ENCODE measurements at places on chromosomes 6 and 20. TPM values are rescaled to one million over a fixed set of nuclear protein-coding genes. Genes with fewer than 3 reads are reported as not detected.

NKX2-2 gene
- total RNA-seq: not detected

PANK2 gene
- 47.8 TPM for total RNA-seq

GRCh38 chr20:33154252-33154651 is 13.7 kb upstream of the BPIFA2 start:
- no peak for DNase-seq
- no peak overlapping the region for H3K4me3 ChIP-seq
- no peaks in the 10 kb centered on the region for H3K4me1 ChIP-seq
- no peak overlapping the region for H3K27ac ChIP-seq
- peaks cover 3% of the 10 kb centered on the region for H3K27me3 ChIP-seq
- H3K36me3 ChIP-seq: no peaks in the 10 kb centered on the region

DNA sequence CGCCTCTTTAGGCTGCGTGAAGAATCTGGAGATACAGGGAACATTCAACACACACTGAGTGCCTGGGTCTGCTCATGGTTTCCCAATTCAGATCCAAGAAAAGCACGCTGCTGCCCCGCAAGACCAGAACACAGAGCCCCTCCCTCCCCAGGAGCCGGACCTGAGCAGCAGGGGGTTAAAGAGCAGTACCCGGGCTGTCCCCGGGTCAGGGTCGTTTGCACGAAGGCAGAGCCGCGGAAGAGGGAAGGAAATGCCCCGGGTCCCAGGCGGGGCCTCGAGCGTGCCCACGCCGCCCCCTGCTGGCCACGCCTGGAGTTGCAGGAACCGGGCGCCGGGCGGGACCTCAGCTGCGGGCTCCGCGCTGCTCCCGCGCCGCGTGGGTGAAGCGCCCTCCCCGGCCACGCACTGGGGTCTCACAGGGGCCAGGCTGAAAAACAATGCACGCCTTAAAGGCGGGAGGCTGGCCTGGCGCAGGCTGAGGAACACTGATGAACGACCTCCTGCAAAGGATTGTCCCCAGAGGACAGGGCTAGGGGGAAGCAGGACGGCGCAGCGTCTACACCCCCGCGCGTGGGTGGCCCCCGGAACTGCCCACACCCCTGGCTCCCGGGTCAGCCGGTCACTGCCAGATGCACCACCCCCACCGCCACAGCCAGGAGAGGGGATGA is 48.9 kb downstream of the ANKRD60 start:
- no peaks in the 10 kb centered on the region for H3K36me3 ChIP-seq
- H3K27me3 ChIP-seq: peaks cover 32% of the 10 kb centered on the region
- no peak for DNase-seq
- H3K27ac ChIP-seq: no peak overlapping the region
- peaks cover 2% of the 10 kb centered on the region for H3K4me1 ChIP-seq

DNA sequence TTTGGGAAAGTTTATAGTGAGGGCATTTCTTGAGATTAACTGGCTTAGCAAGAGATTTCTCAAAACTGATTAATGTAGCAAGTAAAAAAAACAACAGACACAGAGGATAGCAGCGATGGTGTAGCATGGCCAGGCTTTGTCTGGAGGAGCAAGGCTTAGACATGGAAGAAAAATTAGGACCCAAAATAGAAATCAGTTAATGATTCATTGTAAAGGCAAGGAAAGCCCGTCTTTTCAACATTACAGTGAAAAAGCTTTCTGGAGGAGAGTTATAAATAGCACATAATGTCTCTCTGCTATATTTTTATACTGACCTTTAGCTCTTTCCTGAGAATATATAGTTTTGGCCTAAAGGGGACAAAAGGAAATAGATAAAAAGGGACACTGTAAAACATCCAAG is 45.1 kb downstream of the FNDC1 start:
- H3K4me1 ChIP-seq: no peaks in the 10 kb centered on the region
- H3K36me3 ChIP-seq: no peaks in the 10 kb centered on the region
- H3K4me3 ChIP-seq: no peak overlapping the region
- no peak for DNase-seq
- H3K27ac ChIP-seq: no peak overlapping the region
